ENCODE measurements at places on chromosomes 3 and 15. TPM values are rescaled to one million over a fixed set of nuclear protein-coding genes. Genes with fewer than 3 reads are reported as not detected.

Gene TMEM212
- total RNA-seq: not detected

Gene LMAN1L
- not detected for total RNA-seq

Gene ACP3
- 2.1 TPM for total RNA-seq

Gene PLA2G4E
- total RNA-seq: not detected

Gene CNOT10
- total RNA-seq: 15.4 TPM

Gene CHRD
- total RNA-seq: 12.3 TPM

Gene SLCO2A1
- total RNA-seq: 17.6 TPM

Gene RASGRP1
- 0.91 TPM for total RNA-seq

DNA sequence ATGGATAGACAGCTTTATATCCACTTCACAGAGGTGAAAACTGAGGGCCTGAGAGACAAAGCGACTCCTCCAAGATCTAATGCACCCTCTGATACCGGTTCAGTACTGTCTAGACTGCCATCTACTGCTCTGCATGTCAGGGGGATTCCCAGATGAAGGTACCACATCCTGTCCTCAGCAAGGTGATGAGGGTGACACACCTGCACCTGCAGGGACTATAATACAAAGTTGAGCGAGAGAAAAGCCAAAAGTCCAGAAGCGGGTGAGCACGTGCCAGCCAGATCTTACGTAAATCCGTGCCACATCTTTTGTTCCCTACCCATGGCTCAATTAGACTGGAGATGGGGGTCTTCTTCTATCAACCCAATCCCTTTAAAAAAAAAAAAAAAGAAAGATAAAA is 32.4 kb upstream of the HES1 start:
- no peak for DNase-seq

GRCh38 chr3:11825301-11825700 is 21.4 kb downstream of the TAMM41 start:
- DNase-seq: no peak

- DNase-seq: no peak
Measured at GRCh38 chr15:64092864-64093626, 593 bp downstream of the CIAO2A start.

GRCh38 chr3:73072634-73073033 is 11.2 kb downstream of the EBLN2 start:
- DNase-seq: no peak

GRCh38 chr15:64224511-64224910 is 61.7 kb upstream of the PPIB start:
- DNase-seq: no peak

- no peak for DNase-seq
Measured at GRCh38 chr15:53872410-53872809, 105.8 kb upstream of the UNC13C start.

- DNase-seq: no peak
Measured at GRCh38 chr3:172190980-172191379, 151.6 kb downstream of the FNDC3B start.

- DNase-seq: no peak
Measured at GRCh38 chr15:93088200-93088980, 621 bp downstream of the RGMA start.

- no peak for DNase-seq
Measured at GRCh38 chr15:73632670-73633058, 525 bp downstream of the NPTN start.

DNA sequence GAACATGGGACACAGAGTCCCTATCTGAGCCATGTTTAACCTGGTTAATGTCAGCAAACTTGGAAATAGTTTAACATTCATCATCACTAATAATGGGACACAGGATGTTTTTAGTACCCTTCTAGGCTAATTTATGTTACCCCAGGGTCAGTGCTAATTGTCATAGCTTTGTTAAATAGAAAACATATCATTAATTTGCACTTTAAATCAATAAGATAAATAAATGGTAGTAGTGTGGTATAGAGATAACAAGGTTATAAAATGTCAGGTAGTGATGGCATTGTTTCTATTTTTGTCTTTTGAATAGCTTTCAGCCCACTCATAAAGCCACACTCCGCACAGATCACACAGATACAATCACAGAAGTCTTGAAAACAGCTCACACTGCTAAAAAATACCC is 534.9 kb downstream of the MECOM start:
- DNase-seq: no peak

GRCh38 chr3:64176461-64176996 is 48.7 kb downstream of the PRICKLE2 start:
- peak; percentile 47 for DNase-seq

- DNase-seq: no peak
Measured at GRCh38 chr3:55012091-55012490, 84.2 kb upstream of the LRTM1 start.

GRCh38 chr3:62586356-62586755 is 213.0 kb upstream of the FEZF2 start:
- DNase-seq: no peak

DNA sequence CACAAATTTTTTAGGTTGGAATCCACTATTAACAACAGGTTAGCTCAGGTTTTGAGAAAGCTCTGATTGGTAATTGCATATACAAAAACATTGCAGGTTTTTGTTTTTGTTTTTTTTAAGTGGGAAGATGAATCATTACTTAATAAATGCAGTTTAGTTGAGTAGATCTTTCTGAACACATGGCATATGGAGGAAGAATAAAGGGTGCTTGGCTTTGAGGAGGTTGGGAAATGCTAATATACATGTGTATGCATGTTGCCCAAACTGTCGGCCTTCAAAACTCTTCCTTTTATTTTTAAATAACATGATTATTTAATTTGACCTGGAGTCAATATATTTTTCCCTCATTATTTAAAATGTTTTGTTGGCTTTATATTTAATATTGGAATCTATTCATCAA is 32.8 kb downstream of the ZBTB38 start:
- no peak for DNase-seq

DNA sequence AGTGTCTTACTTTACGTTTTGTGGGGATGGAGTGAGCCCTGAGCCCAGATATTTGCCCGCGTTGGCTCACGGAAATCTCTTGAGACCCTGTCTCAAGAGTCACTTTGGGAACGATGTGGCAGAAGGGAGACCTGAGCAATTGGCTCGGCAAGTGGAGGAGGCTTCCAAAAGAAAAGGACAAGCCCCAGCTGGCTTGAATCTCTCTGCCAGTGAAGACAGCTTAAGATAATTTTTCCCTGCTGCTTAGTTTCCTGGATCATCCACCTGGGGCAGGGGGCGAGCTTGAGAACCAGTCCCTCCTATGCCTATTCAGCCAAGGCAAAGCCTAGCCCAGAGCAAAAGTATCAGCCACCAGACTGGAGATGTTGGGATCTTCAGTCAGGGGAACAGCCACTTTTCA is 708 bp downstream of the SEC22A start:
- DNase-seq: no peak

DNA sequence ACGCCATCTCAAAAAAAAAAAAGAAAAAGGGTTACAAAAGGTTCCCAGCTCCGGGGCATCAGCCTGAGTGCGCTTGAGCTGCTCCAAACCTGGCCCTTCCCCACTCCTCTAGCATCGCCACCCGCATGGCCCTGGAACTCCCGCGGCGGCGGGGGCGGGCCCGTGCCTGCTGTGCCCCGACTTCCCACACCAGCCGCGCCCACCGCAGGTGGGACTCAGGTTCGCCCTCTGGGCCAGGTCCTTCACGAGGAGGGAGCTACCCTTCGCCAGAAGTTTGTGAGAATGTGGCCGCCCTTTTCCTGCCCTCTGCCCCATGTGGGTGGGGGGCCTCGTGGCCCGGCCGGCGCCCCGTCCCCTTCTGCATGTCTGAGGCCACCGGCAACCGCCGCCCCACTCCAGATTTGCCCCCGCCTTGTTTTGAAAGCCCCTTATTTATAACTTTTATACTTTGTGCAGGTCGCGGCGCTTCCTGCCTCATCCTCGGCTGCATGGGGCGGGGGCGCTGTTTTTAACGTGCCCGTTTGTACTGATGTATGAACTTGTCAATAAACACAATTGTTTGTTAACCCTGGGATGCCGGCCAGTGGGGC is 507 bp upstream of the JMJD7 start:
- no peak for DNase-seq

DNA sequence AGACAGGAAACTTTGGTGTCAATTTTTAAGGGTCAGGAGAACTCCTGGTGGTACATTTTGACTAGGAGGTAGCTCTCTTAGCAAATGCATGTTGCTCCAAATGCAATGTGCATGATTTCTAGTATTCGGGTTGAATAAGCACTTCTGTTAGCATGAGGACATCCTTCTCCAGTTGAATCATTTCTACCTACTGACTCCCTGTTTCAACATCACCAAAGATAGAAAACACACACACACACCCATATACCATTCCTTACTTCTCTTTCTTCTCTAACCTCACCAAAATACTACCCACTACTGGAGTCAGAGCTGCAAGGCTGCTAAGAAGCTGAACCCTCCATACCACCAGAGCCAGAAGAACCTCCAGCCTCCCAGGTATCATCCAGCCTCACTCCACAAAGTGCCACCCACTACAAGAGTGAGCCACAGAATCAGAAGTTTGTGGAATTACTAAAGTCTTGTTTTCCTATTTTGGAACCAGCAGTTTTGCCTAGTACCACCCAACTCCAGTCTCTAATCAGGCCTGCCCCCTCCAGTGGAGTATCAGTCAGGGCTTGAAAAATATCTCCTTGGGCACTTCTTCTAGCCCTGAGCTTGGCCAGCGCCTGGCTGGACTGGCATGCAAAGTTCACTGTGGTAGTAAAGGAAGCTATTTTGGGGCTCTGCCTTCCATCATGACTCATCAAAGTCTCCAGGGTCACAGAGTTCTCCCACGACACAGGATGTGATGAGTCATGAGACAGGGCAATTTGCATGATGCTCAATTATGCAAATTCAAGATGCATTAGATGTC is 110.3 kb downstream of the CYP19A1 start:
- DNase-seq: peak; percentile 80

DNA sequence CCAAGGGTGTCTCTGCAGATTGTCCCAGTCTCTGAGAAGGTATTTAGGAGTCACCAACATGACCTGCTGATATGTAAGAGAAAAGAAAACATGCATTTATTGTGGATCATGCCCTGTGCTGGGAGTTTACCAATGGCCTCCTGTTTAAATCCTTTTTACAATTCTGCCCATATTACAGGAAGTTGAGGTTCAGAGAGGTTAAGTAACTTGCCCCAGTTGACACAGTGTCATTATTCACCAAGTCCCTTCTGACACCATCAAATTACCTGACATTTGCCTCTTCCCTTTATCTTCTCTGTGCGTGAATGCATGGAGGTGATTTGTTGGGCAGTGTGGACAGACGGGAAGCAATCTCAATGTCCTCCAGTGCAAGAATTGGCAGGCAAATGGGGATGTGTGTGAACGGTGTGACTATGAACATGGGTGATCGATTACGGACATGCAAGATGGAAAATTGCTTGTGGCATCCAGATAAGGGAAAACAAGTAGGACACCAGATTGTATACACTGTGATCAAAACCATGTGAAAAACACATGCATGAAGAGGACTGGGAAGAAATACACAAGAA is 27.3 kb downstream of the ZNF710 start:
- no peak for DNase-seq

- DNase-seq: no peak
Measured at GRCh38 chr3:19248143-19248542, 99.8 kb downstream of the KCNH8 start.

DNA sequence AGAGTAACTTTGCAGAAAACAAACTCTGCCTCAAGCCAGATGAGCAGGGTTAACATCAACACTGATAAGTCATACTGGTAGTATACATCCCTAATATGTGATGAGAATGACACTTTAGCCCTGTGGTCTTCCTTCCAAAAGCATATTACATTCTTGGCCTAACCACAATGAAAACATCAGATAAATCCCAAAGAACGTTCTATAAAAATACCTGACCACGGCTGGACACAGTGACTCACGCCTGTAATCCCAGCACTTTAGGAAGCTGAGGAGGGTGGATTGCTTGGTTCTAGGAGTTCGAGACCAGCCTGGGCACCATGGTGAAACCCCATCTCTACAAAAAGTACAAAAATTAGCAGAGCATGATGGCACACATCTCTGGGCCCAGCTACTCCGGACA is 4.7 kb downstream of the TMCC1 start:
- no peak for DNase-seq

GRCh38 chr3:126212620-126213378 is 32.4 kb upstream of the ALDH1L1 start:
- DNase-seq: no peak

DNA sequence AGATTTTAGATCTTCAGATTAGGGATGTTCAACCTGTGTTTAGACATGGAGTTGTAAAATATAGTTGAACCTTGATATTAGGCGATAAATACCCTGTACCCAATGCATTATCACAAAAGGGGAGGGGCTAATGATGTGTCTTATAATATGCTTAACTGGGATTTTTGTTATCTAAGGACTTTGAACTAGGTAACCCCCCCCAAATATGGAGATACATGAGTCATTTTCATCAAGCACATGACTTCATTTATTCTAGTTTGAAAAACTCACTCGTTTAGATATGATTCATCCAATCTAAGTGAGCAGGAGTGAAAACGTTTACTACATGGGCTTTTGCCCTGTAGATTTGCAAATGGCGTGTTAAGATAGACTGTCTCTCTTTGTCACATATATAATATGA is 212.4 kb downstream of the IL5RA start:
- DNase-seq: no peak

DNA sequence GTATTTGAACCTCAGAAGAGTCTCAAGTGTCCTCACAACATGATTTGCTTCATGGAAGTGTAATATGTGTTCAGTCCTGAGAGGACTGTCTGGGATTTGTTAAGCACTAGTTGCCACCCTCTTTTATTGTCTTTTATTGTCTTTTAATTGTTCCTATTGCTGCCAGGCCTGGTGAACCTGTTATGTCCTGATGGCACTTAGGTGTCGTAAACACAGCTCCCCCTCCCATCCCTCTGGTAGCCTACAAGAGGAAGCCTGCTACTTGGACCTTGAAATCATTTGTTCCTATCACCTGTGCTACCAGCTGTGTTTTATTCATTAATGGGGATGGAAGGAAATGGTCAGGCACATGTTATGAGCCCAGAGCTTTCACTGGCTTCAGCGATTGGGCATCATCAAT is 19.3 kb downstream of the CCNB2 start:
- DNase-seq: no peak

DNA sequence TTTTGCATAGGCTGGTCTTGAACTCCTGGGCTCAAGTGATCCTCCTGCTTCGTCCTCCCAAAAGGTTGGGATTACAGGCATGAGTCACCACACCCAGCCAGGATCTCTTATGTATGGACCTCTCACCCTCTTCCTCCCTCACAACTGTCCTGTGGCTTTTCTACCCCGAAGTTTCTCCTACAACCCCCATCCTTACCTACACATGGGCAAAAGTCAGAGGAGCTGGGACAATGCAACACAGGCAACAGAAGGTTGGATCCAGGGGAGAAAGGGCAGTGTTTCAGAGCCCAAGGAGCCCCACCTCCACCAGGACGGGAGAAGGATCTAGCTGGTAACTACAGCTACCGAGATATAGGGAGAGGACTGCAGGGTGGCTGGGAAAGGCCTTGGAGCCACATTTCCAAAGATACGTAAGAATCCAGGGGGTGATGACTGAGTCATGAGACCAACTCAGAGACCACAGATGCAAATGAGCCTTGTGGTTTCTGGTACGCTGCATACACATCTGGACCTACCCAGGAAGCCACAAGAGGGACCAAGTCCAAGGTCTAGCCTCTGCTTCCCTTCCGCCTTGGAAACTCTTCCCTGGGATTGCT is 13.6 kb downstream of the IGDCC4 start:
- no peak for DNase-seq
